ENCODE measurements at places on chromosomes 7 and 10. TPM values are rescaled to one million over a fixed set of nuclear protein-coding genes. Genes with fewer than 3 reads are reported as not detected.

The CRPPA gene
- 2.4 TPM for total RNA-seq

DNA sequence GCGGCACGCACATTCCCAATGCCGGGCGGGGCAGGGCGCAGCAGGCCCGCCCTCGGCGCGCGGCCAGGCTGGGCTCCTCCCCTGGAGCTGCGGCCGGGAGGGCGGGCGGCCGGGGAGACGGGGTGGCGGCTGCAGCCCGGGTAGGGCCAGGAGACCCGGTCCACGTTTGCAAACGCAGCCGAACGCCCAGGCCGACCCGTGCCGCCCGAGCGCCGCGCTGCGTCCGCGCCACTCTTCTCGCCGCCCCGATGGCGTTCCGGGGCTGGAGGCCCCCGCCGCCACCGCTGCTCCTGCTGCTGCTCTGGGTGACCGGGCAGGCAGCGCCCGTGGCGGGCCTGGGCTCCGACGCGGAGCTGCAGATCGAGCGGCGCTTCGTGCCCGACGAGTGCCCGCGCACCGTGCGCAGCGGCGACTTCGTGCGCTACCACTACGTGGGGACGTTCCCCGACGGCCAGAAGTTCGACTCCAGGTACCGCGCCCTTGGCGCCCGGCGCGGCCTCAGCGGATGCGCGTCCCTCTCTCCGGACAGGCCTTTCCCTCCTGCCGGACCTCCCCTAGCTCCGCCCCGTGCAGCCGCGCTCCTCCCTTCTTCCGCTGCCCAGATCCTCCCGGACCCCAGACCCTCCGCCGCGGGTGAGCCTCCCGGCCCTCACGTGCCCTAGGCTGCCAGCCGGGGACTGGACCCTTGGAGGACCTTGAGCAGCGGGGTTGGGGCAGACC, at the start of gene FKBP9:
FKBP9 (plus strand) TSS at position 115 of the 720 bp plus-strand sequence; CDS start at position 249, 134 bp downstream.
- peak; percentile 42 for DNase-seq

DNA sequence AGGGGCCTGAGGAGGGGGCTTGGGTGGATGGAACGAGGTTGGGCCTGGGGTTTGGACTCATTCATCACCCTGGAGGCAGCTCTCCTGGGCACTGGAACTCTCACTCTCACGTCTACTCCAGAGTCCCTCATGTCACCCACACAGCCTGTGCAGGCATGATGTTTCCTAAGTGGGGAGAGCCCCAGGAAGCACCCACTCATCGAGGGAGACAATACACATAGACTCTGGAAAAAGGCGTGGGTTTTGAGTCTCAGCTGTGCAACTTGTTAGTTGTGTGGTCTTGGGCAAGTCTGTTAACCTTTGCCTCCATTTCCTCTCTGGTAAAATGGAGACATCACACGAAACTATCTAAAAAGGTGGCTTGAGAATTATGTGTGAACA, 25.9 kb upstream of the RBM20 start:
- no peak for DNase-seq

DNA sequence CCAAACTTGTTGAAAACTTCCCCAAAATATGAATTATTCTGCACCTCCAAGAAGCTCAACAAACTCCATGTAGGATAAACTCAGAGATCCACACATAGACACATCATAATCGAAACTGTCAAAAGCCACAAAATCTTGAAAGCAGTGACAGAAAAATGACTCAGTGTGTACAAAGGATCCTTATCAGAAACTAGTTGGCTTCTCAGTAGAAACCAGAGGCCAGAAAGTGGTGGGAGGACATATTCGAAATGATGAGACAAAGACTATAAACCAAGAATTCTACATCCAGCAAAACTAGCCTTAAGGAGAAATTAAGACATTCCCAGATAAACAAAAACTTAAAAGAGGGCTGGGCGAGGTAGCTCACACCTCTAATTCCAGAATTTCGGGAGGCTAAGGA, 38.5 kb downstream of the MCMBP start:
- no peak for DNase-seq

The HILPDA gene
- total RNA-seq: 70.8 TPM

DNA sequence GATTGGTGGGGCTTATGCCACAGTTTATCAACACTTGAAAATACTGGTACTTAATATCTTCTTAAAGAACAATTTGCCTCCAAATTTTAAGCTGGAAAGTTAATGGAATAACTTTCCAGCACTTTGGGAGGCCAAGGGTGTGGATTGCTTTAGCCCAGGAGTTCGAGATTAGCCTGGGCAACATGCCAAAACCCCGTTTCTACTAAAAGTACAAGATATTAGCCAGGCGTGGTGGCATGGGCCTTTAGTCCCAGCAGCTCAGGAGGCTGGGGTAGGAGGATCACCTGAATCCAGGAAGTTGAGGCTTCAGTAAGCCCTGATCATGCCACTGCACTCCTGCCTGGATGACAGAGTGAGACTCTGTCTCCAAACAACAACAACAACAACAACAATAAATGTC, 56.0 kb downstream of the PRF1 start:
- DNase-seq: no peak

DNA sequence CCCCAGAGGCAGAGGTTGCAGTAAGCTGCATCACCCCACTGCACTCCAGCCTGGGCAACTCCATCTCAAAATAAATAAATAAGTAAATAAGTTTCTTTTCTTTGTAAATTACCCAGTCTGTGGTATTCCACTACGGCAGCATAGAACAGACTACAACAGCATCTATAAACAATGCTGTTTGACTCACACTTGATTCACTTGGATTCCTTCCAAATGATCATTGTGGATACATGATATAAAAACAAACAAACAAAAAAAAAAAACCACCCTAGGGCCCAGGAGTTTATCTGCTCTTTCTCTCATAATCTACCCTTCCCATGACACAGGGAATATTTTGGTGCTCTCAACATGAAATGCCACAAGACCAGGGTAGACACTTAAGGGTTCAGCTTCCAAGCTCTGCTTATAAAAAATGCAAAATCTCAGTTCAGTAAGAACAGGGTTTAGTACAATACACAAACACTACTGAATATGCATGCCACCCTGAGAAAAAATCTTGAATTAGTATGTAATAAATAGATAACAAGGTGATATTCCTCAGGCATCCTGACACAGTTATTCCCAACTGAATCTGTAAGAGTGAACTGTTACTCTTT, 200.9 kb downstream of the FAM107B start:
- DNase-seq: peak; percentile 86

GRCh38 chr10:48517482-48517881, 87.4 kb downstream of the ARHGAP22 start:
- DNase-seq: no peak

- DNase-seq: no peak
These were observed 3.0 kb upstream of the PHYHIPL start for GRCh38 chr10:59173414-59173813.

DNA sequence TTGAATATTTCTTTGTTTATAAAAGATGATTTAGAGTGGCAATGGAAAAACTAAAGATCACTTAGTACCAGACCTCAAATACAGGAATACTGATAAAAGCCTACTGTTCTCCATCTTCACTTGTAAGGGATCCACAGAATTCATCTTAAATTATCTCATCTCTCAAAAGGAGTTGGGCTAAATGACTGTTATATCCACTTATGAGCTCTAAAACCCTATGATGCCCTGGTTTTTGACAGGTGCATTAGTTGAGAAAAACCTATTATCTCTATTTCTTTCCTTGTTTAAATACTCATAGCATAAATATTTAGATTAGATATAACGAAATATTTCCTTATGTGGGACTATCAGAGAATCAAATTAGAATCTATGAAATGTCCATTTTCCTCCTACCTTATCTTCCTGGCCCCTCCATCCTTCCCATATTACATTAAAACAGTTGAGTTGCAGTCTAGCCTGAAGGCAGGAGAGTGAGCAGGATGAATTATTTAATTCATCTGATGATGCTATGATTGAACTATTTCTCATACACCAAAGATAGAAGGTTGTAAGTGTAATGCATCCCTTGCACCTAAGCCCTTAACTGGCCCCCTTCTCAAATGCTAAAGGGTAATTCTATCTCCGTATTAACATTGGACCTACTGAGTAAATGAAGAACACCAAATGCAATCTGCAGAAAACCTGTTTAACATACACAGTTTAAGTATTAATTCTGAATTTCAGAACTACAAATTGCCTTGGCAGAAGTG, 29.7 kb downstream of the PPP3CB start:
- no peak for DNase-seq

DNA sequence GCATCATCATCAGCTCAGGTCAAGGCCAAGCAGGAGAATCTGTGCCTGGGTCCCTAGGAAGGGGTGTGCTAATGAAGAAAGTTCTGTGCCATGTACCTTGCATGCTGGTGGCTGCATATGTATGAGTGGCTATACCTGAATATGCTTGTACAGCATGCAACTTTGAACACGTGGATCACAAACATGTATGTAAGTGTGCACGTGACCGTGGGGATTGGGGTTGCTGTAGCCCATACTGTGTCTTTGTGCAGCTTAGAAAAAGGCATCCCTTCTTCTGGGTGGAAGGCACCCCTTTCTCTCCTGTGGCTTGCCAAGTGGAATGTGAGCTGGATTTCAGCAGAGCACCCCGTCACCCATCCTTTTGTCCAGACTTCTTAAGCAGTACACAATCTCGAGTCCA, 13.8 kb downstream of the EMX2 start:
- DNase-seq: no peak

GRCh38 chr7:2163600-2164555, 68.9 kb downstream of the MAD1L1 start:
- DNase-seq: no peak

- DNase-seq: no peak
These were observed 286.8 kb downstream of the RPS24 start for GRCh38 chr10:78320506-78320905.

- DNase-seq: no peak
These were observed 403.9 kb upstream of the CELF2 start for GRCh38 chr10:10613656-10614244.

- DNase-seq: no peak
These were observed 10.4 kb upstream of the SP8 start for GRCh38 chr7:20797042-20797461.

DNA sequence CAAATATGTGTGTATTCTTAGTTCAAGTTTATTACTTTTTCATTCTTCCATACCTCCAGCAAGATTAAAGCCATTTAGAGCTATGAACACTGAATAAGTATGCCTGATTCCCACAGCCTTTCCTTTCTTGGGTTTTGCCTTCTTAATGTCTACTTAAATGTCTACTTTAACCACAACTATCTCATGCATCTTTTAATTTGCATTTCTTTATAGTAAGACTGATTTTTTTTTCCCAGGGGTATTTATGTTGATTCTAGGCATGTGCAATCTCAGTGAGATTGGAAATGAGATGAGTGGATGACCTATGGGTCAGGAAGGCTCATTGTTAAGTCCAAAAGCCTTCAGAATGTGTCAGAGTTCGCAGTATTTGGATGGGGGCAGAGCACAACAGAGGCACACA, 3.6 kb downstream of the PCBD1 start:
- no peak for DNase-seq

The SUN1 gene
- total RNA-seq: 244 TPM

DNA sequence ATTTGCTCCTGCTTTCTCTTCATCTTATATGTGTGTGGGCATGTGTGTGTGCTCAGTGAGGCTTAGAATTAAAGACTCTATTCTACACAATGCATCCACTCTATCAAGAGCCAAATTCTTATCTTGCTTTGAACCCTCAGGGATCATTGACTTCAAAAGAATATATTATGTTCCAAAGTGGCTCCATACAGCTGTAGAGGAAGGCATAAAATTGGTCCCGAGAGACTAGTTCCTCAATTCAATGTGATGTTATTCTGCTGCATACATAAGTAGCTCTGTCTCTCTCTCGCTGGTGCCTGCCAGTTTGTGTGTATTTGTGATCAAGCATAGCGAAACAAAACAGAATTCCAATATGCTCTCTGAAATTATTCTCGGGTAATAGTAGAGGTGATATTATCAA, 997.9 kb upstream of the POT1 start:
- DNase-seq: no peak

The BTBD16 gene
- 0.82 TPM for total RNA-seq

DNA sequence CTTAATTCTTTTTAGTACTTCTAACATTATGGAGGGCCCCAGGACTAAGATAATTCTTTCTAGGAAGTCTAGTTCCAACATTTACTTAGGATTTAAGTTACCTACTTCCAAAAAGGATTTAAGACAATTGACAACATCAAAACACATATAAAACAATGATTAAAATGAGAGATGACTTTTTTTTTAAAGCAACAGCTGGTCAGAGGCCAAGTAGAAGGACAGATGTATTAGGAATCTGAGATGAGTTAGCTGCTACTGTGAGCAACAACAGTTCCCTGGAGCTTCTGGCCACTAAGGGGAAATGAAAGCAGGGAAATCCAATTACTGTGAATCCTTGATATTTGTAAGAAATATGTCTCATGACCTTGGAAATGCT, 222.3 kb downstream of the PHTF2 start:
- no peak for DNase-seq

GRCh38 chr7:28596245-28596935, 184.1 kb downstream of the CREB5 start:
- no peak for DNase-seq

The OPN1SW gene
- total RNA-seq: not detected

The ANAPC16 gene
- 110 TPM for total RNA-seq

GRCh38 chr7:116524609-116525297, at the start of gene CAV1:
Gene CAV1, plus strand, starts transcription at chr7:116525036. Its CDS starts 27 bp downstream, at chr7:116525063.
- DNase-seq: peak; percentile 95

The LIPM gene
- total RNA-seq: not detected

The TMEM236 gene
- 0.05 TPM for total RNA-seq

- no peak for DNase-seq
These were observed 588.0 kb downstream of the CALN1 start for GRCh38 chr7:71824006-71824760.

GRCh38 chr10:49115015-49115795, at the start of gene VSTM4:
Gene VSTM4, minus strand, starts transcription at chr10:49115522. Its CDS starts 37 bp downstream, at chr10:49115485.
- DNase-seq: no peak

DNA sequence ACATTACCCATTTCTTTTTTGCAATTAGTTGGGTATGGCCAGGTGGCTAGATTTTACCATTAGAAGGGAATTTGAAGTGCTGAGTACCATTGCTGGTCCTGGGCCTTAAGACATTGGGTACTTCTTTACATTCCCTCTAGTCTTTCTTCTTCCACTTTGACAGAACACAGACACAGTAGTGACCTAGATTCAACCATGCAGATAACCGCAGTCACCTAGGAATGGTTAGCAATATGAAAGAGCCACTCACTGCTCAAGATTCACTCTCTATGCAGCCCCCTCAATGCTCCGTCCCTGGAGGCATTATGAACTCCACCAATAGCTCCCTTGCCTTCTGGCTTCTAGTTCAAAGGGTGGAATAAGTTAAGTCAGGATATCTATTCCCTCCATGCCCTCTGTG, 16.2 kb upstream of the PON1 start:
- no peak for DNase-seq

- DNase-seq: no peak
These were observed 206.7 kb downstream of the CAMK1D start for GRCh38 chr10:12556039-12556438.

The CD36 gene
- total RNA-seq: 0.46 TPM

DNA sequence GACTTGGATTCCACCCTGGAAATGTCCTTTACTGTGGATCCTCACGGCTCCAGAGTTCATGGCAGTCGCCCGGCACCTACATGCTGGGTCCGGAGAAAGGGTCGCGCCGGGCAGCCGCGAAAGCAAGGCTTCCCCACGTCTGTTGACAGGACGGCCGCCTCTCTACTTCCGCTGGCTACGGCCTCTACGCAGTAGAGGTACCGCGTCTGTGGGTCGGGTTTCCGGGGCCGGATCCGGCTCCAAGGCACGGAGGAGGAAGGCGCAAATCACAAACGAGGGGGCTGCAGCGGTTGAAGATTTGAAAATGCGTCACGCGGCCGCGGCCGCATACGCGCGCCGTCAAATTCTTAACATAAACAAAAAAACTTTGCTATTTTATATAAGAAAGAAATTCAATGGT, 649.6 kb downstream of the REEP3 start:
- DNase-seq: no peak

The CCDC3 gene
- 0.10 TPM for total RNA-seq

The CXCL12 gene
- total RNA-seq: 0.82 TPM
